ENCODE measurements at places on chromosomes 1 and 21.

DNA sequence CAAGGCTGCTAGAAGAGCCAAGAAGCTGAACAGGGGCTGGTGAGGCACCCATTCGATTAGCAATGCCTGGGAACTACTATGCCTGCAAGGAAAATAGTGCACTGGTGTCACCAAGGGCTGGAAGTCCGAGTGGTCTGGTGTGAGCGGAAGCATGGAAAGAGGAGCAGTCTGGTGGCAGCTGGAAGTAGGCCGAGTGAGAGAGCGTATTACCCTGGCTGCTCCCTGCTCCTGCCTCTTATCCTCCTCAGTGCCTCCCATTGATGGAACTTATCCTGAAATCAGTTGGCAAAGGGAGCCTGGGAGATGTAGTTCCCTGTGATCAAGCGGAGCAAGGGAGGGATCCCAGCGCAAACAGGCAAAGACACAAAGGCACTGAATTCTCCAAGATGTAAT lies 9.6 kb downstream of the SMAP2 start:
- no peak for DNase-seq

- DNase-seq, result no peak
These were observed 22.4 kb downstream of the PTAFR start for GRCh38 chr1:28154078-28154594.

- no peak for DNase-seq
These were observed 8.2 kb downstream of the ACADM start for GRCh38 chr1:75732703-75733102.

- DNase-seq, result no peak
These were observed 61.1 kb downstream of the GADD45A start for GRCh38 chr1:67745875-67746698.

DNA sequence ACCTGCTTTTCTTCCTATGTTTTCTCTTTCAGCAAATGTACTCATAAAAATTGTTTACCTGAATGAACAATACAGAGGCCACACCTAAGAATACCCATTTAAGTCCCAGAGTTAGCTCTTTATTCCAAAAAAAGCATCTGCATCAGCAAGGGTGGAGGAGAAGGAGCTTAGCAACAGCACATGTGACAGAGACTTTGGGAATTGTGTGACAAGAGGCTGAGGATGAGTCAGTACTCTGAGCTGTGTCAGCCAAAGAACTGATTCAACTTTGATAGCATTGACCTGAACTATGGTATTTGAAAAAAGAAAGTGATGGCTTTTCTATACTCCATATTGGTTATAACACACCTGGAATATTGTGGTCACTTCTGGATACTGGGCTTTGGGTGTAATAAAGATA lies 162.7 kb downstream of the ZNF648 start:
- no peak for DNase-seq

- DNase-seq, result no peak
These were observed 25.0 kb upstream of the TRIM33 start for GRCh38 chr1:114536043-114536442.

DNA sequence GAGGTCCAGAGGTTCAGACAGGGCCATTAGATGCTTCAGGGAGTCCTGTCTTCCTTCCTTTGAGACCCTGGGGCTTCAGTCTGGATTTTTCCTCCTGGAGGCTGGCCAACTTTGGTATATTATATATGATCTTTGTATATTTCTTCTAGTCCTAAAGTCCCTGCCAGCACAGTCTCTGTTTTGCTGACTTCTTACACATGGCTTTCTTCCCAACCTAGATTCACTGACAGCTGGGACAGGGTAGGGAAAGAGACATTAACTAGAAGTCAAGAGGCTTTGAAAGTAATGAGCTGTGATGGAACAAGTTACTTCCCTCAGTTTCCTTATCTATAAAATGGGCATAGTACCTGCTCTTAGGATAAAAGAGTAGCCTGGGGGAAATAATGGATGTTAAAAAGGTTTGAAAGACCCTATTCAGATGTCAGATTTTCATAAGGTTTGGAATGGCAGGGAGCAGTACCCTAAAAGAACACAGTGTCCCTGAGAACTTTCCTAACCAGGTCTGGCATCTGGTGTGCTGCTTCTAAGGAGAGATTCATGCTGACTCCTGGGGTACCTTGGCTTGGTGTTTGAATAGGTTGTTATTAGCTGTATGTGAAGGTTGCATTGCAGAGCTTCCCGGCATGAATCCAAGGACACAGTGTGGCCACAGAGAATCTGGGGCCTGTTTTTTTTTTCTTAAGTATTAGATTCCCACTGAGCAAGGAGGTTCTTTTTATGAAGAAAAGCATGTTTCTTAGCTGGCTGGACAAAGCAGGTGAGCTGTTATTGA lies 47.6 kb downstream of the RASSF5 start:
- DNase-seq, result no peak

DNA sequence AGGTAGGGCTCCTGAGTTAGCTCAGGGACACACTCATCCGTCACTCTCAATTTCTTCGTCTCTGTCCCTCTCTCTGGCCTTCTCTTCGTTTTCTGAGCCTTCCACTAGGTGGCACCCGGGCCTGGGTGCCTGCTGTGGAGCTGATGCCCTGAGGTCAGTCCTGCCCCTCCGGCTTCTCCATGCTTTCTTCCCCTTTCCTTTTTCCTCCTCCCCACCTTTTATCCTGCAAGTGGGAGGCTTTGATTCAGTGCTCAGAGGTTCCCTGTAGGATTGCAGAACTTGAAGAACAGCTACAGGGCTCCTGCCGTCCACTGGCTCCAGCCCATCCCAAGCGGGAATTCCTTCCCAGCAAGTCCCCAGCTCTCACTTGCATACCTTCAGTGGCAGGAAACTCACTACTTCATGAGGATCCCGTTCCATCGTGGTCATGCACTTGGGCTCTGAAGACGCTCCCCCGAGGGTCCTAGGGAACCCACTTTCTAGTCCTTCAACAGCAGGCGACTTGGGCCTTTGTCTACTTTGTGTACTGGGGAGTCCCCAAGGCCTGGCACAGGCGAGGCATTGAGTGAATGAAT lies 45.6 kb downstream of the SRRM1 start:
- DNase-seq, result peak; percentile 85

DNA sequence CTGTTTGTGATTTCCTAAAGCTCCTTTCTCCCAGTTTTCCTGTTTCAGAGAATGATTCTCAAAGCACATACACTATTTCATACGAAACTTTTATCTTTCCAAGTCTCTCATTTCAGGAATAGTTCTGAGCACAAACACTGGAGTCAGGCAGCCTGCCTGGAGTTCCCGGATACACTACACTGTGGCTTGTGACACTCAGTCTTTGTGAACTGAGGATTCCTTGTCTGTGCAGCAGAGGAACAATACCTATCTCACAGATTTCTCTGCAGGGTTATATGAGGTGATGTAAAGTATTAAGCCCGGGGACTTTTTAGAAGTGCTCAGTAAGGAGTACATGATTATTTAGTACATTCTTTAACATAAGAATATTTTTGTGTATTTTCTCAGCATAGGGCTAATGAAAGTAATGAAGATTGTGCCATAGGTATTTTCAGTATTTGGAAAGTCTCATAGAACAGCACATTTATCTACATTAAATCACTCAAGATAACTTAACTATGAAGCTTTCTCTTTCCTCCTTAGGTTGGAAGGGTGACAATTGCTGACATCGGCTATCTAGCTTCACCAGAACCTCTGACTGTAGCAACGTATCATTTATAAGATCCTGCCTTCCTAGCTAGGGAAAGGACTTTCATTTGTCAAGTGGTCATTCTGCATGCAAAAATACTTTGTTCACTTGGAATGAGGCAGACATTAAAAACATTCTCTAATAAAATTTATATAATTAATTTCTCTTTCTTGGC lies 12.9 kb downstream of the GBP2 start:
- no peak for DNase-seq

DNA sequence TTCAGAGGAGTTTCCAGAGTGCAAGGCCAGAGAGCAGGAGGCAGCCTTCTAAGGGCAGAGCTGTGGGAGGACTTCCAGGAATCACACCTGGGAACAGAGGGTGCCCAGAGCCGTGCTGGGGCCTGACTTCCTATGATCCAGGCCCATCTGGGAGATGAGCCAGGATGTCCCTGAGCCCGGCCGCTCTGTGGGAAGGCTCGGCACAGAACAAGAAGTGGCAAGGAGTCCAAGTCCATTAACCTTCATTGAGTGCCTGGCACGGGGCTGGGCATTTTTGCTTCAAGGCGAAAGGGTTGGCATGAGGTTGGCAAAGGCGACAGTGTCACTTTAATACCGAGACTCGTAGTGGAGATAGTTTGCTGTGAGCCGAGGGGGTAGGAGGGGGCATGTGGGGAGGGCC lies 18.2 kb downstream of the TMEM201 start:
- no peak for DNase-seq

GRCh38 chr21:25518491-25518911 lies 88.8 kb downstream of the MRPL39 start:
- no peak for DNase-seq

- no peak for DNase-seq
These were observed 7.1 kb downstream of the ITGB2 start for GRCh38 chr21:44913425-44914175.

- DNase-seq, result no peak
These were observed 2.4 kb downstream of the TSPEAR start for GRCh38 chr21:44708866-44709425.

DNA sequence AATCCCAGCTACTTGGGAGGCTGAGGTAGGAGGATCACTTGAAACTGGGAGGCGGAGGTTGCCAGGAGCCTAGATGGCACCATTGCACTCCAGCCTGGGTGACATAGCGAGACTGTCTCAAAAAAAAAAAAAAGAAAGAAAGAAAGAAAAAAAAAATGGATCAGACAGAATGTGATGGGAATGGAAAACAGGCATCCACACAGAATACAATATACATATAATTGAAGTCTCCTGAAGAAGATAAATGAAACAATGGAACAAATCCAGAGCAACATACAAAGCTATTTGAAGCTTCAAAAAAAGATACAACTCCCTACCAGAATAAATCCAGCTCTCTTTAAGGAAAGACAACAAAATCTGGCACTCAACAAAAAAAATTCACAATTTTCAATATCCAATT lies 10.9 kb upstream of the EGLN1 start:
- DNase-seq, result no peak

- DNase-seq, result no peak
These were observed 117.2 kb downstream of the BRINP2 start for GRCh38 chr1:177287994-177288393.

DNA sequence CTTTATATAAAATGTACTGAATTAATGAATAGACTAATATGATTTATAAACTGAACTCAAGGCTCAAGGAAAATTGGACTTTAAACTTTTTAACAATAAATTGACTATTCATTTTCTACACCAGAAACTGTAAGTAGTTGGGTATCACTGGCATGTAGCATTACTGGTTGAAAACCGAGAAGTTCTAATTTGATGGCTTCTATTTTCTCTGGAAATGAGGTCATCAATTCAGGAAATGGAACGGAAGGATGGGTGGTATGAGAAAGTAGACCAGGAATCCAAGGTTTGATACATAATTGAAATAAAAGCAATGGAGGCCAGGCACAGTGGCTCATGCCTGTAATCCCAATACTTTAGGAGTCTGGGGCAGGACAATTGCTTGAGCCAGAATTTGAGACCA lies 50.4 kb downstream of the RERE start:
- no peak for DNase-seq

- no peak for DNase-seq
These were observed 129.8 kb upstream of the CACNA1E start for GRCh38 chr1:181353526-181353925.

GRCh38 chr1:111469539-111469938 lies 4.2 kb upstream of the C1orf162 start:
- no peak for DNase-seq

DNA sequence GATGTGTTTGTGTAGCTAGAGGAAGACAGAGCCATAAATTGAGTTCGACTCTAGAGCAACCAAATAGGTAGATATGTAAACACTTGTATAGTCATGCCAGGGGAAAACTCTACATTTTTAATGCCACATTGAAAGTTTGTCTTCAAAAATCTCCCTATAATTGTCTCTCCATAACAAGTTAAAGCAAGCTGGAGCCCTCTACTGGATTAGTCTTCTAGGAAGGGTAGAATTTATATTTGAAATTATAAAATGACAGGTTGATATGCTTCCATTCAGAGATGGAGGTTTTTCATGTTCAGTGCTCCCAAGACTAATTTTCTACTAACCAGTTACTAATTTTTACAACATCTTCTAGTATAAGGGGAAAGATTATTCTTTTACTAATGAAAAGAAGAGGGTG lies 13.1 kb upstream of the COL24A1 start:
- DNase-seq, result no peak

DNA sequence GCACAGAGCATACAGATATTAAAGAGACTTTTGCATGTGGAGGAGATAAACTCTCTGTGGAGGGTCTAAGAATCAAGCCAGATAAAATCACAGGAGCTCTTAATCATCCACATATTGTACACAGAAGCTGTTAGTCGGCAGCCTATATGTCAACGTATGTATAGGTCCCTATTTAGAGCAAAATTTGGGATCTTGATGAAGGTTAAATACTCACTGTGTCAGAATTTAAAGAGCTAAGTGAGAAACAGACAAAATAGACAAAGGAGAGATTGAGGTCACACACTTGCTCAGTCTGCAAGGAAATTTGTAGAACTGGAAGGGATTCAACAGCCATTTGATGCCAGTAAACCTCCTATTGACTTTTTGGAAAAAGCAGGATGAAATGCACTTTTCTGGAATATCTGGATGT lies 4.1 kb upstream of the IRF2BP2 start:
- peak; percentile 72 for DNase-seq

GRCh38 chr1:4422504-4423289 lies 231.7 kb upstream of the AJAP1 start:
- no peak for DNase-seq

GRCh38 chr1:212179394-212180076 lies 105.7 kb upstream of the PPP2R5A start:
- DNase-seq, result no peak

- no peak for DNase-seq
These were observed 7.6 kb upstream of the IFNAR1 start for GRCh38 chr21:33317145-33317544.

DNA sequence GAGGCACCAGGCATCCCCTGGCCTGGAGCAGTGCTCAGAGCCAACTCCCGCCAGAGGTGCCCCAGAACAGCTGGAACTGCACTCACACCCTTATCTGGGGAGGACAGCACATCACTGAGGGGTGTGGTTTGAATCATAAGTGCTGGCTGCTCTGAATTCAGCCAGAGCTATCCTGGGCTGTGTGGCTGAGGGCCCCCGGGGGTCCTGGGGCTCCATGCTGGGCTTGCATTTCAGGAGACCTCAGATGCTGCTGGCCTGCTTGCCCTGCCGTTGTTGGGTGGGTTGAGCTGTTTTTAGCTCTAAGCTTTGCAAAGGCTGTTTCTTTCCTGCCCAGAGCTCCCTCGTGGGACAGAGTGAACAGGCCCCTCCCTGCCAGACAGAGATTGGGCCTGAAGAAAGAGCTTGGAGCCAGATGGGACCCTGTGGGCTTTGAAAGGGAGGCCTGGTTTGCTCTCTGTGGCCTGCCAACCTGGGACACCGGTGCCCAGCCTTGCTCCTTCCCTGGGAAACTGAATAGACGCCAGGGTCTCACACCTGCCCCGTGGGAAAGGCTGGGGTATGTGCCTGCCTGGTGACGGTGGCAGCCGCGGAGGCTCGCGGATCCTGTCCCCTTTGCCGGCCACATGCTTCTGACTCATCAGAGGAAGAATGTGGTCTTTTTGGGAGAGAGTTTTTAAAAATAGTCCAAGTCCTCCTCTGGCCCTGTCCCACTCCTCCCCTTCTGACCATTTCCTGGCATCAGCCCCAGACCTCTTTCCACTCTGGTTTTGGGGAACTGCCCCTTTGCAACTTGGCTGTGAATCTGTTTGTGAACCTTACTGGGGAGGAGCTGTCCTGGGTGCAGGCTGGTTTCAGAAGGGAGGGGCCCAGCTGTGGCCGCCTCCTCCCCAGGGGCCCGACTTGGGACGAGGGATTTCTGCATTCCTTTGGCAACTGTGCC lies 30.0 kb downstream of the ARHGEF10L start:
- DNase-seq, result no peak

- DNase-seq, result no peak
These were observed 470.4 kb upstream of the USP24 start for GRCh38 chr1:55685560-55685959.

- DNase-seq, result no peak
These were observed 6.3 kb downstream of the MECR start for GRCh38 chr1:29224356-29224837.
